PC-3 (cell line): ENCODE measurements at places on chromosomes 11 and 22. TPM values are rescaled to one million over a fixed set of nuclear protein-coding genes. Genes with fewer than 3 reads are reported as not detected.

- H3K4me1 ChIP-seq = no peaks in the 10 kb centered on the region
- no peak overlapping the region for H3K27ac ChIP-seq
- no peak overlapping the region for H3K4me3 ChIP-seq
- H3K36me3 ChIP-seq = no peaks in the 10 kb centered on the region
Measured at GRCh38 chr11:27971171-27971570, 136.8 kb downstream of the KIF18A start.

Gene STK33
- total RNA-seq = not detected in 2 replicates

- no peak within 1 kb of the TSS for H3K4me3 ChIP-seq
- DNase-seq = no peak
- H3K27me3 ChIP-seq = peaks cover 39% of the 10 kb centered on the region; the same call in 1 of the 2 replicates
Measured at GRCh38 chr11:92969634-92970347, at the start of gene MTNR1B. TSS of gene MTNR1B (plus strand) at chr11:92969651. CDS start at chr11:92969726, 75 bp downstream.

DNA sequence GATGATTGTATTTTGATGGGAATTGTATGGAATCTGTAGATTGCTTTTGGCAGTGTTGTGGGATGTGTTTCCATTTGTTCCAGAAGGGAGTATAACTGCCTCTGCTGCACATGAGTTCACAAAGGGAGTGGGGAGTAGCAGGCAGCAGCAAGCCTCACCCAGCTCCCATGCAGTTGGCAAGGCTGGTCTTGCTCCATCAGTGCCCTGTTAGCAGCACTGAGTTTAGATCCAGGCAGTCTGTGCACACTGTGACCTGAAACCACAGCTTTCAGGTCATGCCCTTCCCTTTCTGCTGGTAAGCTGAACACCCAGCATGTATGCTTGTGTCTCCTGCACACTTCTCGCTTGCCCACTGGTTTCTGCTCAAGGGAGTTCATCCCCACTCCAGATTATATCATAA lies 3.7 kb upstream of the NUCB2 start:
- H3K36me3 ChIP-seq = no peaks in the 10 kb centered on the region
- H3K27me3 ChIP-seq = no peaks in the 10 kb centered on the region
- no peak overlapping the region for H3K4me3 ChIP-seq
- no peak for DNase-seq

DNA sequence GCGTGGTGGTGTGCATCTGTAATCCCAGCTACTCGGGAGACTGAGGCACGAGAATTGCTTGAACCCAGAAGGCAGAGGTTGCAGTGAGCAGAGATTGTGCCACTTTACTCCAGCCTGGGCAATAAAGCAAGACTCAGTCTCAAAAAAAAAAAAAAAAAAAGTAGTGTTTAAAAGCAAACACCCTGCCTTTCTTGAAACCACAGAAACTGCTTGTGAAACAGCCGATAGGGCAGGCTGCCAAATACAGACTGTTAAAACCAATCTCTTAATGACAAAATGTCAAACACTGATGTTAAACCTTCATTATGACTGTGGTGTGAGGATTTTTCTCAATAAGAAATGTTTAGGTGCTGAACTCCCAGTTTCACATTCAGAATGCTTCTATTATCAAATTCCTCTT lies 27.3 kb downstream of the MARK2 start:
- H3K36me3 ChIP-seq = peaks cover 9% of the 10 kb centered on the region; the same call in 1 of the 2 replicates
- H3K27me3 ChIP-seq = no peaks in the 10 kb centered on the region
- peaks cover 41% of the 10 kb centered on the region for H3K4me1 ChIP-seq
- no peak overlapping the region for H3K27ac ChIP-seq

GRCh38 chr11:13026722-13027121 lies 17.6 kb downstream of the RASSF10 start:
- no peak overlapping the region for H3K4me3 ChIP-seq
- no peak for DNase-seq
- no peaks in the 10 kb centered on the region for H3K4me1 ChIP-seq
- H3K27me3 ChIP-seq = 0 out of 2 replicates have a peak, but pooled peaks cover 11% of the 10 kb centered on the region

Gene UNC93B1
- 66.8 and 77.0 TPM in 2 replicates for total RNA-seq

Gene OR51B4
- 0.11 TPM in 1 of 2 replicates, not detected in the other for total RNA-seq

DNA sequence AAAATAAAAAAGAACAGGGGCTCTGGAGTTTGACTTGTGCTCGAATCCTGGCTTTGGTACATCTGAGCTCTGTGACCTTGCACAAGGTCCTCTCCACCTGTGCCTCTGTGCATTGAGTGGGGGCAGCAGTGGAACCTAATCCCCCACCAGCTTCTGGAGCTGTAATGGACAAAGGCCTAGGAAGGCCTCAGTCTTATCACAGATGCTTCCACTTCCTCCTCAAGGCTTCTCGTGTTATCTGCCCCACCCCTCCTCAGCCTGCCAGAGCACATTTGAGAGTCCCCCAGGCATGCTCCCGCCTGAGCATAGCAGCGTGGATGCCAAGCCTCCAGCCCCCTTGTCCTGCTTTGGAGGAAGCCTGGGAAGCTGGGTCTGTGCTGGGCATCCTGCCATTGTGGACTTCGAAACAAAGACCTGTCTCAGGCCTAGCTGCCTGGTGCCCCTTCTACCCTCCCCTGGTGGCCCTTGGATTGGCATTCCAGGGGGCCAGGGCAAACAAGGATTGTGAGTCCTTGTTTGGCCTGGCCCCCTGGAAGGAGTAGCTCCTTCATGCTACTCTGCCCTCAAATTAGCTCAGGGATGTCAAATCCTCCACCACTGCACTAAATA lies 15.0 kb downstream of the SLC35E4 start:
- H3K36me3 ChIP-seq = no peaks in the 10 kb centered on the region
- no peaks in the 10 kb centered on the region for H3K27me3 ChIP-seq

Gene DEUP1
- 0.26 TPM in 1 of 2 replicates, not detected in the other for total RNA-seq

DNA sequence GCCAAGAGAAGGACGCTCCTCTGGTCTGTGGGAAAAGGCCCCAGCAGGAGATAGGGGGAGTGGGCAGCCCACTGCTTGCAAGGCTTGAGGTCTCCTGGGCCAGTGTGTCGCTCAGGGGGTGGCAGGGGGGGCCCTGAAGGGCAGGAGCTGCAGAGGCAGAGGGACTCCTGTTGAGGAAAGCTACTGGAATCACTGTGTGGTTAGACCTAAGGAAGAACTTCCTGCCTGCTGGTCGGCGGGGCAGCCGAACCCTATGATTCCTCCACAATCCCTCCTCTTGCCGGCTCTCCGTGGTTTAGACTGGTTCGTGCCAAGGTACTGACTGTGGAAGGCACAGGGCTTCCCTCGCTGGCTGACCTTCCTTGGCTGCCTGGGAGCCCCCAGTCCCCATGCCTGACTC lies 6.2 kb downstream of the GP1BB start:
- DNase-seq = no peak
- H3K27me3 ChIP-seq = no peaks in the 10 kb centered on the region
- no peak overlapping the region for H3K27ac ChIP-seq
- H3K36me3 ChIP-seq = no peaks in the 10 kb centered on the region

- H3K4me1 ChIP-seq = peaks cover 13% of the 10 kb centered on the region; the same call in 1 of the 2 replicates
- H3K27me3 ChIP-seq = no peaks in the 10 kb centered on the region
- H3K36me3 ChIP-seq = no peaks in the 10 kb centered on the region
- no peak for DNase-seq
Measured at GRCh38 chr11:128868841-128869671, 2.0 kb upstream of the KCNJ1 start.

- no peaks in the 10 kb centered on the region for H3K36me3 ChIP-seq
- no peak overlapping the region for H3K27ac ChIP-seq
- DNase-seq = no peak
- peaks cover 32% of the 10 kb centered on the region for H3K4me1 ChIP-seq
Measured at GRCh38 chr22:37898441-37899181, 7.5 kb upstream of the MICALL1 start.
